Sigmoid colon (tissue), 7 donors: ENCODE measurements at places on chromosomes 4 and X. TPM values are rescaled to one million over a fixed set of nuclear protein-coding genes. Genes with fewer than 3 reads are reported as not detected.

CCKAR gene
- total RNA-seq = not detected

RRH gene
- not detected for total RNA-seq

DDX53 gene
- total RNA-seq = not detected

CNGA1 gene
- total RNA-seq = not detected

GSX2 gene
- not detected for total RNA-seq

LDOC1 gene
- total RNA-seq = 3.0 TPM

GRCh38 chr4:145217349-145217748 lies 37.0 kb upstream of the OTUD4 start:
- no peak for DNase-seq

DNA sequence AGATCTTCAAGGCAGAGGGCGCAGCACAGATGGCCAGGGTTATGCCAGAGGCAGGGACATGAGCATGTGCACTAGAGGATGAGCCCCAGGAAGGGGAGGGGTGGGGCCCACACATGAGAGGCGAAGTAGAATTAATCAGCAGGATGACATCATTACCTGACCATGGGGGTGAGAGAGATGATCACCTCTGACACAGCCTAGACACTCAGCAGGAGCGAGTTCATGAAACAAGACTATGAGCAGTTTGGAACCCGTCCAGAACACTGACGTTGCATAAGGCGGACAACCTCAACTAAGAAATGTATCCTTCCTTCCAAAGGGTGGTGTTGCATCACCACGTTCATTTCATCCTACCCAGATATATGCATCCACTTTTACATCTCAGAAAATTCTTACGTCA lies 446.7 kb upstream of the TENM3 start:
- no peak for DNase-seq

GRCh38 chrX:40152741-40153344 lies 55.1 kb upstream of the BCOR start:
- DNase-seq = peak; percentile 77

DNA sequence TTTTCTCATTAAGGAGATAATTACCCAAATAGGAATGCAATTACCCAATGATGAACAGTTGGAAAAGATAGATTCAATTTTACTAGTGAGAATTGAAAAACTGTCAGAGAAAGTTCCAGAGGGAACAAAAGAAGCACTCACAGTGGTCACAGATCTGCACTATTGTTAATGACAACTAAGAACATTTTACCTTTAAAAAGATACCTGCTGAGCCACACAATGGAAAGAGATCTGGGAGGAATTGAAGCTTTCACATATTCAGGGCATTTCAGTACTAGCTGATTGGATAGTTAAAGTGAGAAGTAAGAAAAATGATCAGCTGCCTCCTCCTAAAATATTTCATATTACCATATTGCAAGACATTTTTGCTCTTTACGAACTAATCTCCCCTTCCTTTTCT lies 1822.2 kb downstream of the STIM2 start:
- DNase-seq = no peak

DNA sequence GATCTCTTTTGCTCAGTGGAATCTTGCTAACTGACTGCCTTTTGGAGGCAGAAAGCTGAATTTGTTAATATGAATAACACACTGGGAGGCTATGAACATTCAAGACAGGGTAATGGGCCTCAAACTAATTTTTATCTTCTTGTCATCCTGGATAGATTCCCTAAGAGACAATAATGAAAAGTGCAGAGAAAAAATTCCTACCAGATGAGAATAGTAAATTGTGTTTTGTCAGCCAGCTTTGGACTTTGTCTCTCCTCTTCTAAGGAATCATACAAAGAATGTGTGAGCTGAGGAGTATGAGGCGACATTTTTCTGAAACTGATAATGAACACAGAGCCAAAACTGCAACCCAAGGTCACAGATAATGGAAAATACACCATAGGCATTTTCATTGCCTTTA lies 649.3 kb downstream of the IQCM start:
- no peak for DNase-seq

GRCh38 chrX:106952988-106953387 lies 32.8 kb downstream of the CLDN2 start:
- DNase-seq = no peak

DNA sequence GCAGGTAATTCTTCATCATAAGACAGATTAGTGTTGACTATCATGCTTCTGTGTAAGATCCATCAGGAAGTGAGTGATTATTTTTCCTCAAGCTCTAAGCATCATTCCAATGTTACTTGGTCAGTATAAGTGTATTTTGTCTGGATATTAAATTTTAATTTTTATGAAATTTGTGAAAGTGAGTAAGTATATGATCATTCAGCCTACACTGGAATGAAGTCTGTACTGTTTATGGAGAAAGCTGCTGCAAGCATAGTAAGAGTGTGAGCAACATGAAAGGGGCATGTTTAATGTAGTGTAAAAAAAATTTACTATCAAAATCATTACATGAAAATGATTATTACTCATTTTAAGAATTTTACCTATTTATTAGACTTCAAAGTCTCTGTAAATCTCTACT lies 84.8 kb downstream of the IL15 start:
- DNase-seq = no peak

DNA sequence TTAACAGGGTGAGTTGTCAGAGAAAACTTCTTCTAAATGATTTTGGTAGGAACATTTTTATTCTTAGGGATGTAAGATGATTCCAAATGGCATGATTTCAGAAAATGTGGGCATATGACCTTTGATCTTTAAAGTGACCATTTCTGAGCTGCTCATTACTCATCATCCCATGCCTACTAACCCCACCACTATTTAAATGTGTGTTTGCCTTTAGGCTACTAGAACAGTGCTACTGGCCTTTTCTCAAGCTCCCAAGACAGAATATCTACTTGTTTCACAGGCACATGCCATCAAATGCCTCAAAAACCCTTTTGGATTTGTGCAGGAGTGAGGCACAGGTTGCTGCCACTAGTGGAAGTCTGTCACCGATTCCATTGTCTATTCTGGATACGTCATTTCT lies 428.2 kb downstream of the ADAM29 start:
- DNase-seq = no peak

DNA sequence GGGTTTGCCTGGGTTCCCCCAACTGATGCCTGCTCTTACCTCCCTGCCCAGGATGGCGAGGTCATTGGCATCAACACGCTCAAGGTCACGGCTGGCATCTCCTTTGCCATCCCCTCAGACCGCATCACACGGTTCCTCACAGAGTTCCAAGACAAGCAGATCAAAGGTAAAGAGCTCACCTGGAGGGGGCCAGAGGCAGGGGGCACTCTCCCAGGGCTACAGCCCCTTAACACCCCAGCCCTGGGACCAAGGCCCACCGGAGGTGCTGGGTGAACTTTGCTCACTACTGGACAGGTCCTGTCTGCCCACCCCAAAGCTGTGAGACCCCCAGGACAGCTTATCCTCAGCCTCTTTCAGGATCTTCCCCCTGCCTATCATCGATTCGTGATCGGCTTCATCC lies 24.5 kb downstream of the HTRA3 start:
- peak; percentile 42 for DNase-seq

DNA sequence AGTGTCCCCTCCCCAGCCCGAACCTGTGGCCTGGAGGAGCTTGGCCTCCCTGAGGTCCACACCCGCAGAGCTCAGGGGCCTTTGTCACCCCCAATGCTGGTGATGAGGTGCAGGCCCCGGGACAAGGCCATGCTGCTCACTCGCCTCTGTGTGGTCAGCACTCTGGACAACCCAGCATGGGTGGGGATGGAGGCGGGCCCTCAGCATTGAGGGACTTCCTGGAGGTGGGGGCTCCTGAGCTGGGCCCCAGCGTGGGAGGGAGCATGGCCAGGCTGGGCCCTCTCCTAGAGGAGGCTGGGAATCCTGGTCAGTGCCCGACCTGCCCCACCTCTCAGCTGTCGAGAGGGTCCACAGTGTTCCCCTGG lies 30.6 kb downstream of the TACC3 start:
- DNase-seq = no peak
